ENCODE measurements at places on chromosomes 5 and 9.
A peak's percentile ranks its signal among the peaks of the same experiment; 100 is the strongest.

GRCh38 chr5:112306956-112307355 is 112.1 kb downstream of the EPB41L4A start:
- H3K27me3 ChIP-seq = no peaks in the 10 kb centered on the region
- no peak overlapping the region for H3K27ac ChIP-seq
- no peak for DNase-seq

GRCh38 chr9:532707-533106 is 308.8 kb upstream of the DMRT1 start:
- DNase-seq = no peak
- peak overlapping the region; percentile 76 for H3K27ac ChIP-seq
- peaks cover 72% of the 10 kb centered on the region for H3K4me1 ChIP-seq
- H3K27me3 ChIP-seq = no peaks in the 10 kb centered on the region

DNA sequence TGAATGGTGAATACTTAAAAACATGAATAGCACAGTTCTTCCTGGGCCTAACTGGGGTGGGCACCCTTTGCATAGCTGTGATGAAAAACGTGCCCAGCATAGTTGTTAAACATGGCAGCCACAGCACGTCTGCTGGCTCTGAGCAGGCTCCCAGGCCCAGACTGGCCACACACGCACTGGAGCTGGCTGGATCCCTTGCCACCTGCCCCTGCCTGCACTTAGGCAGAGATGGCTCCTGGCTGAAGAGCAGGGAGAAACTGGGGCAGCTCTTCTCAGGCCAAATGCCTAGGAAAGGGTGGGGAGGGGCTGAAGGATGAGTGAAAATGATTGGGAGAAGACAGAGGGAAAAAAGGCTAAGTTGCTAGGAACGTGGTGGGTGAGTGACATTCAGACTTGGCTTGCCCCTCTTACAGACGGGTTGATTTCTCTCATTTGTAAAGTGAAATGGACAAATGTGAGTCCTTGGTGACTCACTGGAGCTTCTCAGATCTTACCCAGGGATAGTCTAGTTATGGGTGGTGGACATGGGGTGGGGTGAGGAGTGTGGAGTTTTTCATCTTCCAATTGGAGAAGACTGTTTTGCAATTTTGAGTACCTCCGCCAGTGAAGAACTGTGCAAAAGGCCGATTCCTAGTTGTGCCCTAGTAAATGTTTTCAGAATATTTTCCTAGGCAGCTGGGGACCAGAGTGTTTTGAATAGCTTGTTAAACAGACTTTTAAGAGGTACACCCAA is 42.4 kb downstream of the TRIO start:
- peak overlapping the region; percentile 38 for H3K4me3 ChIP-seq
- H3K27me3 ChIP-seq = no peaks in the 10 kb centered on the region
- peak overlapping the region; percentile 98 for H3K27ac ChIP-seq
- H3K4me1 ChIP-seq = peaks cover 96% of the 10 kb centered on the region

- H3K4me1 ChIP-seq = peaks cover 18% of the 10 kb centered on the region
- DNase-seq = no peak
- H3K27me3 ChIP-seq = no peaks in the 10 kb centered on the region
- H3K4me3 ChIP-seq = peak overlapping the region; percentile 89
- H3K27ac ChIP-seq = peak overlapping the region; percentile 97
- no peaks in the 10 kb centered on the region for H3K36me3 ChIP-seq
These were observed 485 bp downstream of the FAM53C start for GRCh38 chr5:138338411-138339090.

DNA sequence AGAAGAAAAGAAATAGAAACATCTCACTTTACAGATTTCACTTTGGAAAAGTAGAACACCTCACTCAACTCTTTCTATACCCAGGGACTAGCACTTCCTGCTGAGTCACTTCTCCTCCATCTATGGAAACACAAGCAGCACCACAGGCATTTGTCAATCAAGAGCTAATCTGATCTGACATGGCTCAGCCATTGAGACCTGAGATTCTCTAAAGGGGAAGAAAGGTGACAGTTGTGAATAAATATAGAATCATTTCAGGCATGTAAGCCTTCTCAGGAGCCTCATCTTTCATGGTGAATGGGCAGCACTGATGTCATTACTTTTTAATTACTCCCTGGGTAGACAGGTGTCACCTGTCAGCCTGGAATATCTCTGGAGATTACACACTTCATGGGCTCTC is 559.8 kb downstream of the HINT1 start:
- H3K36me3 ChIP-seq = no peaks in the 10 kb centered on the region
- H3K27ac ChIP-seq = no peak overlapping the region
- H3K4me1 ChIP-seq = no peaks in the 10 kb centered on the region
- no peaks in the 10 kb centered on the region for H3K27me3 ChIP-seq

- no peak overlapping the region for H3K27ac ChIP-seq
- no peak overlapping the region for H3K4me3 ChIP-seq
- H3K27me3 ChIP-seq = no peaks in the 10 kb centered on the region
- no peak for DNase-seq
These were observed 251.4 kb upstream of the TRIM32 start for GRCh38 chr9:116435706-116436105.

DNA sequence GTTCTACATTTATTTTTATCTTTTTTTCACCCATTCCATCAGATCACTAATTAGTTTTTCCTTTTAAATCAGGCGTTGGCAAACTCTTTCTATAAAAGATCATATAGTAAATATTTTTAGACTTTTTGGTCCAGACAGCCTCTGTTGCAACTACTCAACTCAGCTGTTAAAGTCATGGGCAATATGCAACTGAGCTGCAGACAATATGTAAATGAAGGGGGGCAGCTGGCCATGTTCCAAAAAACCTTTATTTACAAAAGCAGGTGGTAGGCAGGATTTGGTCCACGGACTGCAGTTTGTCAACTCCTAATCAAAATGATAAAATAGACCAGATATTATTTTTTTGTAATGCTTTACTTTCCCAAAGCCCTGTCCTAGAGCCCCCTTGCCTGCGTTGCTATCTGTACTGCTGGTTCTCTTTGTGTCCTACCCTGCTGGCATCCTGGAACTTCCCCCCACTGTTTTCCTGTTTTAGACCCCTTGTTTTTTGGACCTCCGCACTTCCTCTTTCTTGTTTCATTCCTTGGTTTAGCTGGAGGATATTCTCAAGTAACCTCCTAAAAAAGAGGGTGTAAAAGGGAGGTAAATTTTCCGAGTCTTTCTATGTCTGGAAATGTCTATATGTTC is 24.7 kb upstream of the TNFSF8 start:
- H3K4me1 ChIP-seq = peaks cover 5% of the 10 kb centered on the region
- H3K36me3 ChIP-seq = no peaks in the 10 kb centered on the region
- no peak for DNase-seq
- no peak overlapping the region for H3K27ac ChIP-seq

- no peak overlapping the region for H3K4me3 ChIP-seq
- H3K36me3 ChIP-seq = no peaks in the 10 kb centered on the region
- H3K4me1 ChIP-seq = no peaks in the 10 kb centered on the region
These were observed 2076.0 kb upstream of the CDH9 start for GRCh38 chr5:29114331-29114768.

- no peak overlapping the region for H3K27ac ChIP-seq
- H3K36me3 ChIP-seq = no peaks in the 10 kb centered on the region
- no peak for DNase-seq
These were observed 173.6 kb downstream of the NR2F1-AS1 start for GRCh38 chr5:93407454-93407853.

DNA sequence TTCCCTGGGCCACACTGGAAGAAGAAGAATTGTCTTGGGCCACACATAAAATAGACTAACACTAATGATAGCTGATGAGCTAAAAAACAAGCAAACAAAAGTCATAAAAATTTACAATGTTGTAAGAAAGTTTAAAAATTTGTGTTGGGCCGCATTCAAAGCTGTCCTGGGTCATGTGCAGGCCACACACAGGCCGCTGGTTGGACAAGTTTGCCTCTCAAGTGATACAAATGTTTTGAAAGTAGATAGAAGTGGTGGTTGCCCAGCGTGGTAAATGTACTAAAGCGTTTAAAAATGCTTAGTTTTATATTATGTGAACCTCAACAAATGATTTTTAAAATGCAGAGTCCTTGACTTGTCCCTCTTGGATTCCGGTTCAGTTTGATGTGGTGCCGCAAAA is 94.9 kb upstream of the TBCA start:
- no peak overlapping the region for H3K4me3 ChIP-seq
- no peak for DNase-seq
- no peaks in the 10 kb centered on the region for H3K4me1 ChIP-seq
- no peaks in the 10 kb centered on the region for H3K27me3 ChIP-seq
- no peaks in the 10 kb centered on the region for H3K36me3 ChIP-seq
- no peak overlapping the region for H3K27ac ChIP-seq

- H3K27me3 ChIP-seq = no peaks in the 10 kb centered on the region
- no peak for DNase-seq
- H3K4me3 ChIP-seq = no peak overlapping the region
- peaks cover 13% of the 10 kb centered on the region for H3K36me3 ChIP-seq
These were observed 139.5 kb upstream of the RAPGEF1 start for GRCh38 chr9:131879181-131879910.

DNA sequence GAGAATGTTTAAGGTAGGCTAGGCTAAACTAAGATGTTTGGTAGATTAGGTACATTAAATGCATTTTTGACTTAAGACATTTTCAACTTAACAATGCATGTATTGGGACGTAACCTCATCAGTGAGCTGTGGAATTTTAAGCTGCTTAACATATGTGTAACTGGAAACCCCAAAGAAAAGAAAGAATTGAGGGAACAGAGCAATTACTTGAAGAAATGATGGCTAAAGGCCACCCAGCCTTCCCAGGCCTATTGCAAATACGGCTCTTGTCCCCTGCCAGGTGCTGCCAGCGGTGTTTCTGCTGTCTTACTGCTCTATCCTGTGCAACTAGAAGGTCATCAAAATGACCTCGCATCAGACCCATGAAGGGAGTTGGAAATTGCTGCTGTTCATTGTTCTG is 52.0 kb downstream of the RICTOR start:
- no peaks in the 10 kb centered on the region for H3K27me3 ChIP-seq
- no peak for DNase-seq
- peaks cover 19% of the 10 kb centered on the region for H3K4me1 ChIP-seq
- H3K27ac ChIP-seq = no peak overlapping the region
- H3K36me3 ChIP-seq = peaks cover 4% of the 10 kb centered on the region

DNA sequence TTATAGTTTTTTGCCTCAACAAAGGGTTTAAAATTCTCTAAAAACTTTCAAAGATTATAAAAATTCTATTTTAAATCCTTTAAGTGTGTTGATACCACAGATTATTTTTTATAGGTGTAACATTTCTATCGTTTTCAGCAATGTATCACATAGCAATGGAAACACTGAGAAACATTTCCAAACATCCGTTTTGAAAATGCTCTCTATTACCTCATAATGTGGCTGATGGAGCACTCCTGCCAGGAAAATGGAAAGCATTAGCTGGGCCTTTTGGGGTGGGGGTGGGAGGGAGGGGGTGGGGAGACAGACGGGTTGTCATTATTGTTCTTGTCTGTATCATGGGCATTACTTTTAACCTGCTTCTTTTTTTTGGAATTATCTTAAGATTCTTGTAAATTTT is 516.5 kb downstream of the ACTL7B start:
- DNase-seq = no peak
- H3K27me3 ChIP-seq = no peaks in the 10 kb centered on the region
- no peak overlapping the region for H3K27ac ChIP-seq
- no peak overlapping the region for H3K4me3 ChIP-seq
- H3K4me1 ChIP-seq = no peaks in the 10 kb centered on the region

DNA sequence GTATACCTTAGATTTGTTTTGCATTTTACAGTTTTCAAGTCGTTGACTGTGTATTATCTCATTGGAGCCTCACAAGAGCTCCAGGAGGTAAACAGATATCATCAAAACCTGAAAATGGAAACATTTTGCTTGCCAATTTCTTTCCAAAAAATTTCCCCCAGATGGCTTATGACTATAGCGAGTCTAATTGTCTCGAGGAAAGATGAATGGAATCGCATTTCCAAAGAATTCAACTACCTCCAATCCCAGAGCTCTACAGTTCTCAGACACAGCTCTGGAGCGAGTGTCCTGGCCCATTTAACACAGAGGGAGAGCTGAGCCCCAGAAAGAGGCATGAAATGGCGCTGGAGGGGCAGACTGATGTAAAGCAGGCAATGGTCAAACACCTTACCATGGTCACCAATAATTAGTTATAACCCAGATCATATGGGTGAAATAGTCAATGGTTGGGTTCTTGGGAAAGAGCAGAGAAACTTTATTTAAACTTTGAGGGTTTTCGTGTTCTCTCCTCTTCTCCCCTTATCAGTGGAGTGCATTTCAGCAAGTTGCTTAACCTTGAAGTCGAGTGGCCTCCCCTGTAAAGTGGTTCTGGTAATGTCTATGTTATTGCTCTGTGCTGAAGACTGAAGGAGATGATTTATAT is 168.2 kb downstream of the ZDHHC21 start:
- DNase-seq = no peak
- no peak overlapping the region for H3K4me3 ChIP-seq
- H3K27ac ChIP-seq = no peak overlapping the region

GRCh38 chr5:81408496-81408895 is 14.6 kb upstream of the ACOT12 start:
- H3K27ac ChIP-seq = no peak overlapping the region
- H3K4me1 ChIP-seq = no peaks in the 10 kb centered on the region
- no peaks in the 10 kb centered on the region for H3K36me3 ChIP-seq
